ENCODE measurements at places on chromosomes 3 and 15. TPM values are rescaled to one million over a fixed set of nuclear protein-coding genes. Genes with fewer than 3 reads are reported as not detected.
A peak's percentile ranks its signal among the peaks of the same experiment; 100 is the strongest.

The RTP4 gene
- 14.8 TPM for total RNA-seq

The FAM107A gene
- total RNA-seq, result not detected

DNA sequence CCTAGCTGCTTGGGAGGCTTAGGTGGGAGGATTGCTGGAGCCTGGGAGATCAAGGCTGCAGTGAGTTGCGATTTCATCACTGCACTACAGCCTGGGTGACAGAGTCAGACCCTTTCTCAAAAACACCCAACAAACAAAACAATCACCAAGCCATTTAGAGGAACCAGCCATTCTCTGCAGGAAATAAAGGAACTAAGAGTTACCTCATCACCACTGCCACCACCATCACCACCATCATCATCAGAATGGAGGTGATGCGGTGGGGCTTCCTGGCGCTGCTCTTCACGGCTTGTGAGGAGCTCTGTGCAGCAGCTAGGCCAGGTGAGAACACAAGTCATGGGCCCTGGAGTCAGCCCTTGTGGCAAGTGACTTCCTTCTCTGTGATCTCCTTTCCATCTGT is 37.7 kb upstream of the KLHL25 start:
- H3K27me3 ChIP-seq, result peaks cover 3% of the 10 kb centered on the region
- no peaks in the 10 kb centered on the region for H3K4me1 ChIP-seq
- H3K4me3 ChIP-seq, result no peak overlapping the region
- H3K36me3 ChIP-seq, result no peaks in the 10 kb centered on the region

DNA sequence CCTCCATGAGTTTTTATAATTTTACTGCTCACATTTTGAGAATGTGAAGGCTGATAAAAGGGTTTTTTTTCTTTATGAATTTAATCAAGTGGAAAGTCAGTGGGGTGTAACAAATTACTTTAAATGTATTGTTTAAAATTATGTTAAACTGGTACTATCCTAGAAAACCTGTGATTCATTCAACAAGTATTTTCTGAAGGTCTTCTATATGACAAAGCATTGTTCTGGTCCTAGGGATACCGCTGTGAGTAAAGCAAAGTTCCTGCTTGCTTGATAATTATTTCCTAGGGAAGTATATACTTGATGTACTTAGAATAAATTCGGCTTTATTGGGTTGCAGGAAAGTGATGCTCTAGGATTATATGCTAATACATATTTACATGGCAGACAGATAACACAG is 152.8 kb upstream of the GOLGA6L4 start:
- no peaks in the 10 kb centered on the region for H3K36me3 ChIP-seq
- no peak for DNase-seq
- peaks cover 13% of the 10 kb centered on the region for H3K4me1 ChIP-seq
- H3K4me3 ChIP-seq, result no peak overlapping the region

GRCh38 chr3:71582612-71583565 is 639 bp downstream of the FOXP1 start:
- peaks cover 42% of the 10 kb centered on the region for H3K4me1 ChIP-seq
- peak overlapping the region; percentile 89 for H3K27ac ChIP-seq
- H3K4me3 ChIP-seq, result peak overlapping the region; percentile 85
- peaks cover 2% of the 10 kb centered on the region for H3K36me3 ChIP-seq

DNA sequence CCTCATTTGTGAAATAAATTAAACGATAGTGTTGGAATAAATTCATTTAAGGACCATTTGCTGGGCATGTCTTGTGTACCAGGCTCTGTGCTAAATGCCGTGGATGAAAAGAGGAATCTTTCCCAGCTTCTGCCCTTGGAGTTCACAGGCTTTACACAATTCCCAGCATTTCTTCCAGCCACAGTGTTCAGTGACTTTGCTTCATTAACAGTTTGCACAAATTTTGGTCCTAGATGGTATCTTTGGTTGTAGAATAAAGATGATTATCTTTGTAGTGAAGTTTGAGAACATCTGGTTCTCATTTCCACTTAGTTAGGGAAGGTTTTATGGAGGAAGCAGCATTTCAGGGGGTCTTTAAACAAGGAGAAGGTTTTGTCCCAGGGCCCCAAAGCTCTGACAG is 100.1 kb downstream of the LRTM1 start:
- no peak overlapping the region for H3K27ac ChIP-seq
- H3K36me3 ChIP-seq, result no peaks in the 10 kb centered on the region
- no peak for DNase-seq
- no peaks in the 10 kb centered on the region for H3K27me3 ChIP-seq
- H3K4me3 ChIP-seq, result no peak overlapping the region

- H3K36me3 ChIP-seq, result peaks cover 41% of the 10 kb centered on the region
- peak overlapping the region; percentile 93 for H3K4me3 ChIP-seq
- peak overlapping the region; percentile 96 for H3K27ac ChIP-seq
- no peak for DNase-seq
Measured at GRCh38 chr15:43184407-43185124, 637 bp upstream of the CCNDBP1 start.

DNA sequence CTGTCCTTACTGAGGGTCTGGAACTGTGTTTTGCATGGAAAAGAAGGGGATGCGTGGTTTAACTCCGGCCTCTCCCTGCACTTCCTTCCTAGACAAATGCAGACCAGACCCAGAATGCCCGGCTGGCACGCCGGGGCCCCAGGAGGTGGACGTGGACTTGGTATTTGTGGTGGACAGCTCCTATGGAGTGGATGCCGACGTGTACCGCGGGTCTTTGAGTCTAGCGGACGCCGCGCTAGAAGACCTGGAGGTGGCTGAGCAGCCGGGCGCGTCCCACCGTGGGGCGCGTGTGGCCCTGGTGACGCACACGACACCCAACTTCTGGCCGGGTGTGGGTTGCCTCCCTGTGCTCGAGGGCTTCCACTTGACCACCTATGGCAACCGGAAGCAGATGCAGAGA is 81.8 kb upstream of the COL6A5 start:
- H3K4me1 ChIP-seq, result no peaks in the 10 kb centered on the region
- no peaks in the 10 kb centered on the region for H3K27me3 ChIP-seq
- no peak for DNase-seq
- no peak overlapping the region for H3K4me3 ChIP-seq
- no peaks in the 10 kb centered on the region for H3K36me3 ChIP-seq

Data from activated CD8-positive, alpha-beta T cell treated with anti-CD3 and anti-CD28 coated beads, Interleukin-2, amount 10 ng/mL, durations not matched to agents 7 days and 5 days (primary cell).